ENCODE measurements at places on chromosomes 4 and X.

DNA sequence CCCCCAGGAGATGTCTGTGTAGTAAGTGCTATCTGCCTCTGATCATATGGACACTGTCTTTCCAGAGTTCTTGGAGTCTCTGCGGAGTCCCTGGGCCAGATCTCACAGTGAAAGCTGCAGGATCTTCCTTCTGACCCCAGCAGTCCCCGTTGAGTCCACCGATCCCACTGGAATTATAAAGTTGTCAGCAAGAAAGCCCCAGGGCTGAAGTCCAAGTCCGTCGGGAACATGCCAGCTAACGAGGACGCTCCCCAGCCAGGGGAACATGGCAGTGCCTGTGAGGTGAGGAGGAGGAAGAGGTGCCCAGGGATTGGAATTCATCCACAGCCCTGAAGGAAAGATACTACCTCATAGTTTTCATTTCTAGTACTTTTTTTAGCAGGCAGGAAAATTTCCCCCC lies 9.3 kb downstream of the ZNF81 start:
- no peak for DNase-seq

GRCh38 chrX:55716937-55717336 lies 612 bp upstream of the RRAGB start:
- DNase-seq: no peak

DNA sequence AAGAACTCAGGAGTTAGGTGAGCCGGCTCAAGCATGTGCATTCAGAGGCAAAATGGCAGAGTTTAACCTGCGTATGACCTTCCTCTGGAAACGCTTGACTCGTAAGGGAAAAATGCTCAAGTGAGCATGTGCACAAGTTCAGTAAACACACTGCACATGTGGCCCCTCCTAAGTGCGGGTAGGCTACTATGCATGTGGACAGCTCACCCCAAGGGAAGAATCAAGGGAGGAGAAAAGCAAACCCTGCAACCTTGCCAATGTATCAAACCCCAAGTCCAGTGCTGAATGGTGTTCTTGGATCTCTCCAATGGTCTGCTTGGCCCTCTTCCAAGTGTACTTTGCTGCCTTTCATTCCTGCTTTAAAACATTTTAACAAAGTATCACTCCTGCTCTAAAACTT lies 407.1 kb downstream of the ADAM29 start:
- no peak for DNase-seq

DNA sequence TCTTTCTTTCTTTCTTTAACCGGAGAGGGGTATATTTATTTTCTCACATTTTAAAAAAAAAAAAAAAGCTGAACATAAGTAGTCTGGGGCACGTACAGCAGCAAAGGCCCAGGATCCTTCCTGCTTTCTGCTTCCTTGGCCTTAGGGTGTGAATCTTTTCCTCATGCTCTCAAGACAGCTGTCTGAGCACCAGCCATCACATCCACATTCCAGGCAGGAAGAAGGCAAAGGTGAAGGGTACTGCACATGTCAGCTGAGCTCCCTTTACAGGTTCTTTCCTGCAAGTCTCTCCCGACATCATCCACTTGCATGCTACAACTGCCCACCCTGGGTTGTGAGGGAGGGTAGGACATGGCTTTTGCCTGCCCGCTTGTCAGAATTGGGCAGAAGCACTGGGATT lies 63.7 kb upstream of the GDPD2 start:
- DNase-seq: no peak

DNA sequence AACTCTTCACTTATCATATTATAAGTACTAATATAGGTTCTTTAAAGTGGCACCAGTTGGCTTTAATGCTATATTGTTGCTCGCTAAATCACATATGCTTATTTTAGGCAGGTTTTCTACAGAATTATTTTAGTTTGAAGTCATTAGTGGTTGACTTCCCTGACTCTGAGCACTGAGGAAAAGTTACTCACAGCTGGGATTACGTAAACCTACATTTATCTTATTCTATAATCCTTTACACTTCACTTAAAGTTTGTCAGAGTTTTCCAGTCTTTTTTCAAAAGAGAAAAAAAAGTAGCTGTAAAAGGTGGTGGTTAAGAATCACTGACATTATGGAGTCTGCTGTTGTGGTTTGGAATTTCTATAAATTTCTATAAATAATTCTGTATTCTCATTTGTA lies 5.8 kb downstream of the UGT2B4 start:
- no peak for DNase-seq

DNA sequence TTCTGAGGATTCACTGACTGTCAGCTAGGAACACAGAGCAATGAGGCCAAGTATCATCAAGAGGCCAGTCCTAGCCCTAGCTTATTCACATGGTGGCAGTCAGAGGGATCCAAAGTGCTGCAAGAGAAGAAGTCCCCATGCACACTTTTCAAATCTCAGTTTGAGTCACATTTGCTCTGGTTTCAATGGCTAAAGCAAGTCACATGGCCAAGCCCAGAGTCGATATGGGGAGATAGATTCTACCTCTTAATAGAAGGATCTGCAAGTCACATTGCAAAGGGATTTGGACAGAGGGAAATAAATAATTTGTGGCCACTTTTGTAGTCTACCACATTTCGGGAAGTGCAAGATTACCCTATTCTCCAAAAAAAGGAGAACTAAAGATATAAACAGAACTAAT lies 3.7 kb upstream of the LCORL start:
- no peak for DNase-seq

- no peak for DNase-seq
Measured at GRCh38 chrX:139290310-139290709, 240.2 kb upstream of the F9 start.

- no peak for DNase-seq
Measured at GRCh38 chr4:129335276-129335675, 239.3 kb downstream of the C4orf33 start.

- DNase-seq: no peak
Measured at GRCh38 chr4:139134403-139134802, 42.6 kb downstream of the ELF2 start.

DNA sequence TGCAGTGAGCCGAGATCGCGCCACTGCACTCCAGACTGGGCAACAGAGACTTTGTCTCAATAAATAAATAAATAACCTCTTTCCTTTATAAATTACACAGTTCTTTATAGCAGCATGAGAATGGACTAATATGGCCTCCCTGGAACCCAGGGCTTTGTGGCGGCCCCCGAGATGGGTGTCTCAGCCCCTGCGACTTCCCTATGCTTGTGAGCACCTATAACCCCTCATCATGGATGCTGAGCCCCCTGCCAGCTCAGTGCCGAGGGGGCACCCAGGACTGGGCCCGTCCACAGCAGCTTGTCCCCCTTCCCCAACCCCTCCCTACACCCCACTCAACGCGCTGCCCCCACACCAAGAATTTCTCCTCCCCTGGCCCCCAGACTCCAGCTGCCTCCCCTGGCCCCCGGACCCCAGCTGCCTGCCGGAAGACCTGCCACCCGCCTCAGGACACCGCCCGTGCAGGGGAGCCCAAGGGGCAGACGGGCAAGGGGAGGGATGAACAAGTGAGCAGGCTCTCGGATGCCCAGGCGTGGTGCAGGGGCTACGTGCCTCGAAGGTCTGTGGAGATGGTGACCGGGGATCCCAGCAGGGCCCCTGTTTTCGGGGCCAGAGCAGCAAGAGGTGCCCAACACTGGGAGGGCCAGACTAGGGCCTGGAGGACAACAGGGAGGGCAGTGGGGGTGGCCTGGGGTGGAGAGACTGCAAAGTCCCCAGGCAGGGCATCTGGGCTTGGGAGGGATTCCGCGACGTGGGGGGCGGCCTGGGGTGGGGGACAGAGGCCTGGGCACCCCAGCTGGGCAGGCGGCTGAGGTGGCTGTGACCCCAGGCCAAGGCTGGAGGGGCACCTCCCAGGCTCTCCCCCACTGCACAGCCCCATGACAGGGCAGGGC lies 74.0 kb downstream of the FAM53A start:
- DNase-seq: peak; percentile 76

DNA sequence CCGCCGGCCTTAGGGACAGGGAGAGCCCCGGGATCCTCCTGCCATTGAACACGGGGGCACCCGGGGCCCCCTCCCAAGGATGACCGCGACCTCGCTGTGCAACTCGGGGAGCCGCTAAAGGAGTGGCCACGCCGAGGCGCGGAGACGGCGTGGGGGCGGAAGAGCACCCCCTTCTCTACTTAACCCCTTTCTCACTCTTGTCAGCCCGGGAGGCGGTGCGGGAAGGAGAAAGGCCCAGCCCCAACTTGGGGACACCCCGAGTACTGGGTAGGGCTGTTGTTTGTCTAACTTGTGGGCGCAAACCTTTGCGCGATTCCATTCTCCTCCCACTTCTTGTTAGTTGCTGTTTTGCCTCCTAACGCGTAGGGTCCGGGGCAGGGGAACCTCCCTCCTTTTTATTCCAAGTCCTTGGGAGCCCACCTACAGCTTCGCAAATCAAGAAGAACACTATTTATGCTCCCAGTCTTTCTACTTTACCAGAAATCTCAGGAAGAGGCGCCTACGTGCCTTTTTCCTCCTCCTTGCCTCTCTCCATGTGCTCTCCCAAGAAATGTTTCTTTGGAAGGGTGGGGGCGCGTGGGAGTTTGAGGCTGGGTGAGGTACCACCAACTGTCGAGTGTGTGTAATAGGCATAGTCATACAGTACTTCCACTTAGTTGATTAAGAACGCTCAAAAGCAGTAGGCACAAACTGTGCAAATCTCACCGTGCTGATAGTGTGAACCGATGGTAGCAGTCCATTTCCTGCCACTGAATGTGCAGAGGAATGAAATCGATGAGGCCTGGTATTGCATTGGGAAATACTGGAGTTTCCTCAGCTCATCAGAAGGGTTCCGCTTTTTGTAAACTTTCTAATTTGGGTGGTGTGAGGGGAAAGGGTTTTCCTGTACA lies 813 bp downstream of the DIAPH2 start:
- peak; percentile 74 for DNase-seq

- no peak for DNase-seq
Measured at GRCh38 chr4:140675599-140676231, 80.5 kb downstream of the TBC1D9 start.

- DNase-seq: no peak
Measured at GRCh38 chr4:72629540-72629939, 60.5 kb upstream of the ADAMTS3 start.

- peak; percentile 96 for DNase-seq
Measured at GRCh38 chr4:139015269-139015947, at the start of gene NOCT. TSS of gene NOCT (plus strand) at chr4:139015781. CDS start at chr4:139015982, 201 bp downstream.

GRCh38 chrX:139898334-139898733 lies 34.5 kb downstream of the ATP11C start:
- no peak for DNase-seq

DNA sequence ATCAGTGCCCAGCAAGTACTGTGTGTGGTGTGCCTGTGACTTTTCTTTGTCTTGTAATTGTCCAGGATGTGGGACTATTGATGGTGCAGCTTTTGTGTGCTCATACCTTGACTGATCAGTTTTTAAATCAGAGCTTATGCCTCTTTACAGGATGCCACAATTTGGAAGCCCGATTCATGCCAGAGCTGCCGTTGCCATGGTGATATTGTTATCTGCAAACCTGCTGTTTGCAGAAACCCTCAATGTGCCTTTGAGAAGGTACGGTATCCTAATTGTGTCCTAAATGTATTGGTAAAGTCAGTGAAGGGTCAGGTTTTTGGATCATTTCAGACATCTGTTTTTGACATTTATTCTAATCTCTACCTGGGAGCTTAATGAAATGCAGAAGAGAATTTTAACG lies 180.2 kb downstream of the FRAS1 start:
- DNase-seq: peak; percentile 25

DNA sequence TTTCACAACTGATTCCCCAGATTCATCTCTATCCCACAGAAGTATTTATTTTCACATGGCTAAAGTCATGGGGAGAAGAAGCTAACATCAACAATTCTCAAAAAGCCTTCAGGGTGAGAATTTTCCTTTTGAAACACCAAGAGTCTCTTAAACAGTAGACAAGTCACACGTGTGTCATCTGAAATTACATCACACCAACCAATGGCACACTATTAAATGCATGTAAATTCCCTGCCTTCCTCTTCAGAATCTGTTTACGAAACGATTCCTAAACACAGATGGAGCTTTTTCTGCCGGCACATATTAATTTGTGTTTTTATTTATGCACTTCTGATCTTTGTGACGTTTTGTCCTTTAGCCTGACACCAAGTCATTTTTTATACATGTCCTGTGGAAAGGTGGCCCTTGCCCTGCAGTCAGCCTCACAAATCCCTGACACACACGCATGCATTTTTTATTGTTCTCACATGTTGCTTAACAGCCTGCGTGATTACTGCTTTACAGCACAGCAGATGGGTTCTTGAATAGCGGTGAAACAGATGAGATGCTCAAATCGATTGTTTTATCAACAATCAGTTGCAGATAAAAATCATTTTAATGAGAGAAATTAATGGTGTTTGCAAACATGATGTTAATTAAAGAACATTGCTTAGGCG lies 735.9 kb upstream of the TENM3 start:
- no peak for DNase-seq

DNA sequence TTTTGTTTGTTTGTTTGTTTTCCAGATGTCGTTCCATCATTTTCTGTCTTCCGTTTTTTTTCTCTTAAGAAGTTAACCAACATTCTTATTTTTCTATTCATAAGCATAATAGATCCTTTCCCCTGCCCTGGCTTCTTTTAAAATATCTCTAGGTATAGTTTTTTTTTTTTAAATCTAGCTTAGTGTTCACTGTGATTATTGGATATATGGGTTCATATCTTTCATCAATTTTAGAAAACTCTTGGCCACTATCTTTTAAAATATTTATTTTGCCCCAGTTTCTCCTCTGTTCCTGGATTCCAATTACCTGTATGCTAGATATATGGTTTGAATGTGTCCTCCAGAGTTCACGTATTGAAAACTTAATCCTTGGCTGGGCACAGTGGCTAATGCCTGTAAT lies 59.6 kb downstream of the GSX2 start:
- no peak for DNase-seq

- no peak for DNase-seq
Measured at GRCh38 chrX:64977830-64978229, 1.6 kb upstream of the ZC4H2 start.

DNA sequence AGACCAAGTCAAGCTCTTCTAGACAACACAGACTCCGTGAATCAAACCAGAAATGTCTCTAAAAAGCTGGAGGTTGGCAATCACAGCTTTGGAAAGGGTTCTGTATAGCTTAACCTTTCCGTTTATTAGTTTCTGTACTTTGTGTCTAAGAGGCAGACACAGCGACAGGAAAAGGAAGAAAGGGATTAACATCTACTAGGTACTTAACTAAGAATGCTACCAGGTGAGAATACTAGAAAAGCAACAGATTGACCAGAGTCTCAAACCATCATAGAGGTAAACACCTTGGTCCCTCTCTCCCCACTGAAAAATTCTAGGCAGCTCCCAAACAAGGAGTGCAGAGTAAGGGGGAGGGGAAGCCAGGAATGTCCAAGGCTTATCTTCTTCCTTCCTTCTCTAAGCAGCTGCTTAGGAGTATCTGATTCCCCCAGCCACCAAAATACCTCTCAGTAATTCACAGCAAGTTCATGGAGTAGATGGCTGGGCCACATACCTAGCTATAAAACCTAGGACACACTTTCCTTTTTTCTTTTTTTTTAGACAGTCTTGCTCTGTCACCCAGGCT lies 80.8 kb downstream of the APBB2 start:
- no peak for DNase-seq

GRCh38 chrX:22534643-22535042 lies 261.9 kb downstream of the CBLL2 start:
- no peak for DNase-seq

- no peak for DNase-seq
Measured at GRCh38 chr4:80878218-80878617, 152.3 kb upstream of the BMP3 start.

- DNase-seq: no peak
Measured at GRCh38 chr4:124433044-124433443, 279.5 kb downstream of the ANKRD50 start.
